Camera-type eye (tissue), 1 donor: ENCODE measurements at places on chromosomes 16 and 17. TPM values are rescaled to one million over a fixed set of nuclear protein-coding genes. Genes with fewer than 3 reads are reported as not detected.

MRPL27 gene
- total RNA-seq: 39.5 TPM

HBQ1 gene
- 4.1 TPM for total RNA-seq

NTN1 gene
- total RNA-seq: 16.7 TPM

HOXB4 gene
- total RNA-seq: not detected

RHBDF1 gene
- total RNA-seq: 36.1 TPM

MT1M gene
- total RNA-seq: not detected

CHD9NB gene
- total RNA-seq: 0.93 TPM

SEPTIN1 gene
- 0.44 TPM for total RNA-seq

SMIM36 gene
- total RNA-seq: 3.7 TPM

SLC5A10 gene
- total RNA-seq: 0.11 TPM

CIITA gene
- total RNA-seq: 3.8 TPM

CD300LB gene
- 0.71 TPM for total RNA-seq

C16orf92 gene
- not detected for total RNA-seq

TBC1D26 gene
- total RNA-seq: 2.9 TPM

ABCC12 gene
- total RNA-seq: not detected

AXIN2 gene
- total RNA-seq: 21.7 TPM

TEKT3 gene
- 3.1 TPM for total RNA-seq

CCL14 gene
- total RNA-seq: 0.60 TPM

MT1B gene
- not detected for total RNA-seq

ZNF785 gene
- total RNA-seq: 30.5 TPM

TPSG1 gene
- not detected for total RNA-seq

ZNRF1 gene
- 24.5 TPM for total RNA-seq

NEUROD2 gene
- total RNA-seq: 3.7 TPM

SERPINF2 gene
- 1.6 TPM for total RNA-seq

NMRAL1 gene
- 22.0 TPM for total RNA-seq

SOX15 gene
- 3.2 TPM for total RNA-seq

ACE gene
- total RNA-seq: 20.3 TPM

TMEM100 gene
- 10.3 TPM for total RNA-seq

RAB37 gene
- 1.6 TPM for total RNA-seq

CDK5R1 gene
- total RNA-seq: 39.2 TPM

RAC3 gene
- total RNA-seq: 17.8 TPM

IGF2BP1 gene
- 12.0 TPM for total RNA-seq

C17orf78 gene
- not detected for total RNA-seq

SYNGR3 gene
- 6.5 TPM for total RNA-seq

KRTAP4-6 gene
- not detected for total RNA-seq

ITGAX gene
- 1.8 TPM for total RNA-seq

CYLD gene
- 79.1 TPM for total RNA-seq

PRR35 gene
- 2.0 TPM for total RNA-seq

CLEC18A gene
- 6.9 TPM for total RNA-seq

ZG16B gene
- 4.8 TPM for total RNA-seq

ZNF48 gene
- 18.3 TPM for total RNA-seq

NPB gene
- total RNA-seq: 4.9 TPM

CNGB1 gene
- 50.7 TPM for total RNA-seq

KRTAP4-1 gene
- total RNA-seq: not detected

MT1E gene
- total RNA-seq: 3.1 TPM

ANKRD40CL gene
- total RNA-seq: not detected

TMEM92 gene
- total RNA-seq: 0.16 TPM

ZCCHC14 gene
- total RNA-seq: 45.5 TPM

IL4R gene
- total RNA-seq: 18.9 TPM

ADAT1 gene
- 59.6 TPM for total RNA-seq

EPX gene
- total RNA-seq: not detected
